ENCODE measurements at places on chromosomes 11 and 22.

DNA sequence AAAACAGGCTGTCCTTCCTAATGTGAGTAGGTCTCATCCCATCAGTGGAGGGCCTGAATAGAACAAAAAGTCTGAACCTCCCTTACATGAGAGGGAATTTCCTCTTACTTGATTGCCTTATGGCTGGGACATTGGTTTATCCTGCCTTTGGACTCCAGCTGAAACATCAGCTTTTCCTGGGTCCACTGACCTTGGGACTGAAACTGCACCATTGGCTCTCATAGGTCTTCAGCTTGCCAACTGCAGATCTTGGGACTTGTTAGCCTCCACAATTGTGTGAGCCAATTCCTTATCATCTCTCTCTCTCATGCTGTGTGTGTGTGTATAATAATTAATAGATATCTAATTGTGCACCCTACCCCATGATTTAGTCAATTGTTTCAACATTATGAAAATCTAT lies 375.3 kb upstream of the DDI1 start:
- DNase-seq = no peak

DNA sequence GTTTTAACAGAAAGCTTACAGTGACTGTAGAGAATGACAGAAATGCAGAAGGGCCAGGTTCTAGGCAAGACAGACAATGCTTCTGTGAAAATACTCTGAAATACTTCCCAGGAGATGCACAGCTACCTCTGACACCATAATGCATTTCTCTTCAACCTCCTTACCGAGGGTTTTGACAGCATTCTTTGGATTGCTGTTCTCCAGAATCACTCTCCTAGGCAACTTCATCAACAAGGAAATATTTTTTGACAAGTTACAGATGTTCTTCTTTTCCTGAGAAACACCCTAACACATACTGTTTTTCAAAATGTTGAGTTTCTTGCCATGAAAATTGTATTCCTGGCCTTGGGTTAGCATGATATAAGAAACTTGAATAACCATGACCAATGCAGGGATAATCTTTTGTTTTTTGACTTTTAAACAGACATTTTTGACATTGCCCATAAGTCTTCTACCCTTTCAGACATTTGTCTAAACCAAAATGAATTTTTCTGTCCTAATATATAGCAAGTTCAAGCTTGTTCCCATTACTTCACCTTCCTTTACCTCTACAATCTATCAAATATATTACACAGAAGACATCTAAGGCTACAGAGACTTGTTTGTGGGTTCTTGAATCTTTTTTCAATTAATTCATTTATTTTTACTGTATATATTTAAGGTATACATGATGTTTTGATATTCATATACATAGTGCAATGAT lies 108.1 kb downstream of the CCDC34 start:
- DNase-seq = no peak

GRCh38 chr11:109697140-109697843 lies 275.3 kb downstream of the C11orf87 start:
- no peak for DNase-seq

- DNase-seq = no peak
Observed at GRCh38 chr11:86571273-86571948, 101.0 kb downstream of the ME3 start.

GRCh38 chr11:335779-336658 lies 15.4 kb upstream of the IFITM3 start:
- DNase-seq = no peak

DNA sequence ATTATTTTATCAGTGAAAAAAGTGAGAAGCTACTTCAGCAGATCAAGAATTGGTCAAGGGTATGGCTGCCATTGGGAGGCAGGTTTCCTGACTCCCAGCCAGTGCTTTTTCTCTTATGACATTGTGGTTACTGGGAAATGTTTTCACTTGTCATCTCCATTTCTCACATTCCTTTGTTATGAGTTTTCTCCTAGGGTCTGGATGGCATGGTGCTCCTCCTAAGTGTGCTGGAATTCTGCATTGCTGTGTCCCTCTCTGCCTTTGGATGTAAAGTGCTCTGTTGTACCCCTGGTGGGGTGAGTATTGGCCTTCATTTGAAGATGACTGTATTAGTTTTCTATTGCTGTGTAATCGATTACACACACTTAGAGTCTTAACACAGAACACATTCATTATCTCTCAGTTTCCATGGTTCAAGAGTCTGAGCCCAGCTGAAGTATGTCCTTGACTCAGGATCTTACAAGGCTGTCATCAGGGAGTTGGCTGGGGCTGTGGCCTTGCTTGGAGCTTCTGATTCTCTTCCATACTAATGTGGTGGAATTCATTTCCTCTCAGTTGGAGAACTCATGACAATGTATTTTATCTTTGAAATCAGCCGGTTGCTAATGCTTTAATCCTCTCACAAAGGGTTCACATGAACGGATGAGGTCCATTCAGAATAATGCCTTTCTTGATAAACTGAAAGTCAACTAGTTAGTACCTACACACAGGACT lies 21.0 kb upstream of the MS4A6E start:
- DNase-seq = no peak
